ENCODE measurements at places on chromosomes 6 and 20. TPM values are rescaled to one million over a fixed set of nuclear protein-coding genes. Genes with fewer than 3 reads are reported as not detected.

GRCh38 chr20:61950641-61951071 lies 115.0 kb downstream of the TAF4 start:
- DNase-seq: no peak

- DNase-seq: no peak
Observed at GRCh38 chr6:137800762-137801161, 66.3 kb upstream of the TNFAIP3 start.

DNA sequence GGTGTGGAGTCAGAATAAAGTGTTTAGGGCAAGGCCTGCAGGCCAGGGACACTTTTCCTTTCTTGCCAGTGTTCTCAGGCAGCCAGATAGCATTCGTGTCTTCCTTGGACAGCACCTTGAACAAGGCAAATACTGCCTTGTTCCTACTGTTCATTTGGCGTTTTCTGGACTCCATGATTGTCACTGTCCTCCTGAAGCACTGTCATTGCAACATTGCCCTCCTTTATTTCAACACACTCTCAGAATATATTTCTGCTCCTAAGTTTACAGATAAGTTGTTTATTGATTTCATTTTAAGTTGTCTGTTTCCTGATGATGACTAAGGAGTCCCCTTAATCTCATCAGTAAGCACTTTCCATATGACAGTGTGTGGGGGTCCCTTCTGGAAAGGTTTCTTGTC lies 15.1 kb upstream of the DEF6 start:
- no peak for DNase-seq

- DNase-seq: no peak
Observed at GRCh38 chr20:32945710-32946221, 58.5 kb downstream of the SUN5 start.

DNA sequence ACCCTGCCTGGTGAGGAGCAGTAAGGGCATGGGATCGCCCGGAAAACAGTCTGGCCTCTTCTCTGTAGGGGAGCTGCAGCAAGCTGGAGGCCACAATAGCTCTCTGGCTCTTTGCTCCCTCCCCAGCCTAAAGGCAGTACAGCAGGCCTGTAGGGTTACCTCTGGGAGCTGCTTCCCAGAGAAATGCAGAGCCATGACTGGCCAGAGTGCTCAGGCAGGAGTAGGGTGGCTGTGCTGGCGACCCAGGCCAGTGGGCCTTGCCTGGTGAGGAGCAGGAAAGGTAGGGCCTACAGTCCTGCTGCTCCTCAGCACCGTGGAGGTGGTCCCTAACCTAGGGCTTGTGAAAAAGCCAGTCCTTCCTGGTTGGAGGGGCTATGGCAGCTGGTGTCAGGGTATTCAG lies 129.9 kb upstream of the CHD6 start:
- no peak for DNase-seq

DNA sequence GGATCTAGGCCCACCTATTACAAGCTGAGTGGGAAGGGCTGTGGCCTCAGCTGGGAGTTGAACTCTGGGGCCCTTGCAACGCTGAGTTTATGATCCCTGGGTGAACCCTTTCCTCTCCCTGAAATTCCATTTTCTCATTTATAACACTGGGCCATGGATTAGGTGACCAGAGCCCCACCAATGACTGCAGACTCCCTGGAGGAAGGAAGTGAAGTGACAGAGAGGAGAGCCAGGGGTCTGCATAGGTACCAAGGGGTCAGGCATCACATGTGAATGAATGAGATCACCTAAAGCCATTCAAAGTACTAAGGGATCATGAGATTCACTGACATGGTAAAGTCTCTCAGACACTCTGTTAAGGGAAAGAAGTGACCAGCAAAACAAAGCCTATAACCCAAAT lies 46.5 kb upstream of the DSN1 start:
- DNase-seq: no peak

- no peak for DNase-seq
Observed at GRCh38 chr6:8941577-8941976, 506.2 kb upstream of the SLC35B3 start.

- no peak for DNase-seq
Observed at GRCh38 chr6:137736048-137736818, 130.8 kb upstream of the TNFAIP3 start.

GRCh38 chr20:19473922-19474286 lies 261.5 kb downstream of the SLC24A3 start:
- no peak for DNase-seq

DNA sequence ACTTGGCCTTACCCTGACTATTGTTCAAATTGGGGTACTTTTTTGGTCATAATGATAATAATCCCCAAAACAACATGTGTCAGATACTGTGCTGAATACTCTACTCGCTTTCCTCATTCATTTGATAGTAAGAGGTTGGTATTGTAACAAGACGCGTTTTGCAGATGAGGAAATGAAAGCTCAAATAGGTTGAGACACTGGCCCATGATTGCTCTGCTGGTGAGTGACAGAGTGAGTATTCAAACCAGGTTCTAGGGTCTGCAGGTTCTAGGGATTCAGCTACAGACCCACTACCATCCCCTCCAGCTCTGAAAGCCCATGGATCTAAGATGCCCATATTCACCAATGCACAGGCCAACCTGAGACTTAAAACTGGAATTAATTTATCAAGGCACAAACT lies 1.3 kb upstream of the ENPP4 start:
- no peak for DNase-seq

- DNase-seq: no peak
Observed at GRCh38 chr20:10105046-10105445, 70.3 kb downstream of the ANKEF1 start.

GRCh38 chr6:133418108-133418507 lies 177.0 kb downstream of the EYA4 start:
- DNase-seq: no peak

GRCh38 chr6:4347877-4348276 lies 212.5 kb upstream of the ECI2 start:
- DNase-seq: no peak

GRCh38 chr6:3803627-3804468 lies 45.3 kb upstream of the FAM50B start:
- DNase-seq: no peak

The HAO1 gene
- not detected for total RNA-seq

The CRISP2 gene
- total RNA-seq: not detected

The EPHA7 gene
- total RNA-seq: not detected

The IPCEF1 gene
- total RNA-seq: 63.1 TPM

The GHRH gene
- not detected for total RNA-seq

The GFRAL gene
- total RNA-seq: not detected

The GNMT gene
- total RNA-seq: 1.5 TPM

The GGTLC1 gene
- not detected for total RNA-seq
